Bone marrow (tissue), 2 donors: ENCODE measurements at places on chromosomes 7 and 10.

DNA sequence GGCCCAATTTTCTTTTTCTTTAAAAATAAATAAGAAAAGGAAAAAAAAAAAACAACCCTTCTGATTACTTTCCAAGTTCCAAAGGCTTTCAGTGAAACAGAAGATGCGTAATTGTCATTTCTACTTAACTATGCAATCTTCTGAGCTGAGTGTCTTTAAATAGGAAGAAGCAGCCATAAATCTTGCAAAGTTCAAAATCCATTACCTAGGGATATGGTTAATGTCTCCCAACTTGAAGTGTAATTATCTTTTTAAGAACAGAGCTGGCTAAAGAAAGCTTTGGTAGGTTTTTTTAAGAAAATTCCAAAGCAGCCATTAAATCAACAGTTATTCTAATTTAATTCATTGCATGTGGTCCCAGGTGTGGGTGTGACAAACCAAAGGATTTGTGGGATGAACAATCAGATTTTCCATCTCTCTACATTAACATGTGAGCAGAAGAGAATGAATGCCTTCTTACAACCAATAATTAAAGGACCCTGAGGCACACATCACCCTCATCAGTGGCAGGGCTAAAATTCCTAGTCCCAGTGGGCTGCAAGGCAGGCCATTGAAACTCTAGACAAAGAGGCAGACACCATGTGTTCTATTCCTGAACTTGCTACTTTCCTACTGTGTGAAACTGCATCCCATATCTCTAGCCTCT is 419.2 kb downstream of the REEP3 start:
- no peak for DNase-seq

GRCh38 chr10:128860574-128860973 is 606.5 kb upstream of the MGMT start:
- no peak for DNase-seq

DNA sequence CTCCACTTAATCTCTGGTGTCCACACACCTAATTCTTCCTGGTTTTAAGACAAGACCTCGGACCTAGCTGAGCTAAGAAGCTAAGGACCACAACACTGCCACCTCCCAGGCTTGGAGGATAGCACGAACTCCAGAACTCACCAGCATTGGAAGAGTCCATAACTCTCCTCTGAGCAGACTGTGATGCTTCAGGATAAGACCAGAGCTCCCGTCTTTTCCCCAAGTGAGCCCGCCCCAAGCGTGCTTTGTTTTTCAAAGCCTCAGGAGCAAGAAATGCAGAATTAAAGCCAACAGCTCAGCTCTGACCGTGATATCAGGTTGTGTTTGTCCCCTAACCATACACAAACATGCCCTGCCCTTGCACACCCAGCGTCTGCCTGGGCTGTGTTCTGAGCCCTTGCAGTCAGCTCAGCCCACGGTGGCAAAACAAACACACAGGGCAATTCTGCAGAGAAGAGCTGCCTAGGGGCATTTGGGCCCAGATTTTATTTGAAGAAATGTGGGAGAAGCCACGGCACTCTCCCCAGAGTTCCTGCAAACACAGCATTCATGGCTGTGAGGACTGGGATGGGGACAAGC is 145.4 kb downstream of the WDR11 start:
- no peak for DNase-seq

- DNase-seq: no peak
Observed at GRCh38 chr10:34955391-34955790, 134.8 kb downstream of the CUL2 start.

GRCh38 chr10:69376662-69377061 is 40.1 kb downstream of the TACR2 start:
- DNase-seq: no peak

DNA sequence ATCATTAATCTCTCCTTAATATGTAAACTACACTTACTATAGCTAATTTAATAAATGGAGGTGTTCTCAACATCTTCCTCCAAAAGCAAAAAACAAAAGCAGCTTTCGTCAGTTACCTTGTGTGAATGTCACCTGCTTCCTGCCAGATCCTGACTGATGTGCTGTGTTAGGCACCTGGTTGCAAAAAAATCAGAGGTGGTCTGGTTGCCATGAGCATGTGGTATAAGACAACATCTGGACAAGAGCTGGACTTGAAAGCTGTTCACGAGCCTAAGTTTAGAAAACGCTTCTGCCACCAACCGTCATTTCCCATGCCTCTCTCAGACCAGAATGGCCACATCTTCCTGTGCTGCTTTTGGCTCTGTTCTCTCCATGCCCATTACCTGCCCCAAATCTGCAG is 42.0 kb upstream of the GGCT start:
- no peak for DNase-seq

DNA sequence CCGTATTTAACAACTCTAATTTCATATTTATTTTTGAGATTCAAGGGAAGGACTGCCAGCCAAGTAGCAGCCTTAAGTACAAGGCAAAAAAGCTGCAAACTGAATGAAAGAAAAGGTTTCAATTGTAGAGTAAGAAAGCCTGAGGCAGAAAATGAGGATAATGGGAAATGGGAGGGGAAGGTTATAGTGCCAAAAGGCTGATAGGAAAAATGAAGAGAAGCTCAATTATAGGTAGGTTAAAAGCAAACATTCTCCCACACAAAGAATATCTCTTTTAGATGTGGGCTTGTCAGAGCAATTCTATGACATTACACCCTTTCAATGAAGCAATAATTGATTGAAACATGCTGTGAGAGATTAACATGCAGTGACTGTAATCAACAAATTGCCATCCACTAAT is 175.3 kb downstream of the RAPGEF5 start:
- DNase-seq: no peak

GRCh38 chr10:96834120-96834519 is 2.0 kb downstream of the LCOR start:
- DNase-seq: no peak

DNA sequence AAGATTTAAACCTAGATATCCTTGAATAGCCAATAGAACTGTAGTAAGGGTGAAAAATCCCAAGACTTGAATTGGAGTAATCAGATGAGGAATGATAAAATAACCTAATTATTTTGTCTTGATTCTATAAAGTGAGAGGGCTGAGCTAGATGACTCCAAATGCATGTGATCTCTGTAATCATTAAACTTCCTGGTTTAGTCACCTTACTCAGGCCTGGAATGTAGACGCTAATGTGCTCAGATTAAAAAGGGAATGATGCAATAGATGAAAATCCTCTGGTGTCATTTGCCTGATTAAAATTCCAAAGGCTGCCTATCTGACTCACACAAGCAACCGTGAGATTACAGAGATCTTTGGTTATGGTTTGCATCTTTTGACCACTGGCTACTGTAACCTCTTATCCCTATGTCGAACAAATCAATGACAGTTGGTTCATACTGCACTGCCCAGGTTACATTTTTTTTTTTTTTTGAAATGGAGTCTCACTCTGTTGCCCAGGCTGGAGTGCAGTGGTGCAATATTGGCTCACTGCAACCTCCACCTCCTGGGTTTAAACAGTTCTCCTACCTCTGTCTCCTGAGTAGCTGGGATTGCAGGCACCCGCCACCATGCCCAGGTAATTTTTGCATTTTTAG is 2.9 kb upstream of the HKDC1 start:
- DNase-seq: no peak
